ENCODE measurements at places on chromosomes 5 and 9.

GRCh38 chr9:32989660-32990059 lies 11.8 kb downstream of the APTX start:
- no peak for DNase-seq

- DNase-seq: no peak
Observed at GRCh38 chr9:96331236-96331947, 29.4 kb upstream of the HSD17B3 start.

DNA sequence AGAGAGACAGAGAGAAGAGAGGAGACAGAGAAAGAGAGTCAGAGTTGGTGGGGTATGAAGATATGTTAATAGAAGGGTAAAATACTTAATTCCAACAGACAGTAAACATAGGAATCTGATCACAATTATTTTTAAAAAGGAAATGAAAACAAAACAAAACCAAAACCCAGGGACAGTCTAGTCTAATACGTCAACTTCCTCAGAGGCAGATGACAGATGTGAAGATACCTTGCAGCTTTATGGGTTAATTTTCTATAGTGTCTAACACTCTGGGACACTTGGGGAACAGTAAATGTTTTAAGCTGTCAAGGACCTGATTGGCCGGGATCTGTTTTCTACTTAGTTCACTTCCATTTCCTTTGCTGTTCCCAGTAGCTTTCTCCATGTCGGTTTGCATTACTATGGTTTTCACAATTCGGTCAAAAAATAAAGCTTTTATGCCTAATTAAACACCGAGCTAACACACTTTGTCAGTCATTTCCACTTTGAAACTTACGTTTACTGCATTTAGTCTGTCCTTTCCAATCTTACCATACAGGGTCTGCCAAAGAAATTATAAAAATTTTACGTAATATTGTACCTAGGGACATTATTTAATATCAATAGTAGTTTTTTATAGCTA lies 216.5 kb downstream of the MCTP1 start:
- DNase-seq: no peak

DNA sequence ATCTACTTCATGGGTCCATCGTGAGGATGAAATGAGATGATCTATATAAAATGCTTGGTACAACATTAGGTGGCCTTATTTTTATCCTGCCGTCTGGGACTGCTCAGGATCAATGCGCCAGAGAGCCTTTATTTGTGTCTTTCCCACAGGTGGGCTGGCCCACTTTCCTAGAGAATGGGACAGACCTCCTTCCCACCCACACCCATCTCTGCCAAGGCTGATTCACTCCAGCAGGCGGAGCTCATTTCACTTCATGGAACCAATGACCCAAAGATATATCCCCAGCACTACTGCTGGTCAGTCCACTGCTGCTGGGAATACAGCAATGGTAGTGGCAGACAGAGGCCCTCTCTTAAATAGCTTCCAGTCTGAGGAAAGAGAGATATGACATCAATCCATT lies 35.7 kb downstream of the TGFBI start:
- DNase-seq: no peak

DNA sequence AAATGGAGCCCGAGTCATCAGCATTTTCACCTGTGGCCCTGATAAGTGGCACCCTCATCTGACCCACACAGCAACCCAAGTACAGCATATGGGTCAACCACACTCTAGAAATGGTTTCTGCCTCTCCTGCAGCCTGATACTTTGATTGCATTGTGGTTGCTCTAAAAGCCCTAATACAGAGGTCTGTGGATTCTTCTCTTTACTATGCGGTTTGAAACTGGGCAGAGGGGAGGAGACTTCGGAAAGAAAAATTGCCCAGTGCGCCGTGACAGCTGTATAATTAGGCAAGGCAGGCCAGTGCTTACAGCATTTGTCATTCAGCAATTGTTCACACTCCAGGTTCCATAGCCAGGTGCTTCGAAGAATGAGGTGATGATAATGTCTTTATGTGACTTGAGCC lies 361.0 kb downstream of the NFIB start:
- no peak for DNase-seq

DNA sequence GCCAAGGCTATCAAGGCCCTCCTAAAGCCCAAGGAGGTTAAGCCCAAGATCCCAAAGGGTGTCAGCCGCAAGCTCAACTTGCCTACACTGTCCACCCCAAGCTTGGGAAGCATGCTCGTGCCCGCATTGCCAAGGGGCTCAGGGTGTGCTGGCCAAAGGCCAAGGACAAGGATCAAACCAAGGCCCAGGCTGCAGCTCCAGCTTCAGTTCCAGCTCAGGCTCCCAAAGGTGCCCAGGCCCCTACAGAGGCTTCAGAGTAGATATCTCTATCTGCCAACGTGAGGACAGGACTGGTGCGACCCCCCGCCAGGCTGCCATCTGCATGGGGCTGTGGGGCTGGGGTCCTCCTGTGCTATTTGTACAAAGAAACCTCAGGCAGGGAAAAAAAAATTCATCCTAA lies 3.3 kb downstream of the HOMER1 start:
- no peak for DNase-seq

GRCh38 chr5:156594406-156594805 lies 255.7 kb upstream of the PPP1R2B start:
- DNase-seq: no peak

GRCh38 chr9:70438341-70438928 lies 24.0 kb upstream of the KLF9 start:
- DNase-seq: no peak

- DNase-seq: no peak
Observed at GRCh38 chr9:2745560-2746380, 28.5 kb downstream of the KCNV2 start.

DNA sequence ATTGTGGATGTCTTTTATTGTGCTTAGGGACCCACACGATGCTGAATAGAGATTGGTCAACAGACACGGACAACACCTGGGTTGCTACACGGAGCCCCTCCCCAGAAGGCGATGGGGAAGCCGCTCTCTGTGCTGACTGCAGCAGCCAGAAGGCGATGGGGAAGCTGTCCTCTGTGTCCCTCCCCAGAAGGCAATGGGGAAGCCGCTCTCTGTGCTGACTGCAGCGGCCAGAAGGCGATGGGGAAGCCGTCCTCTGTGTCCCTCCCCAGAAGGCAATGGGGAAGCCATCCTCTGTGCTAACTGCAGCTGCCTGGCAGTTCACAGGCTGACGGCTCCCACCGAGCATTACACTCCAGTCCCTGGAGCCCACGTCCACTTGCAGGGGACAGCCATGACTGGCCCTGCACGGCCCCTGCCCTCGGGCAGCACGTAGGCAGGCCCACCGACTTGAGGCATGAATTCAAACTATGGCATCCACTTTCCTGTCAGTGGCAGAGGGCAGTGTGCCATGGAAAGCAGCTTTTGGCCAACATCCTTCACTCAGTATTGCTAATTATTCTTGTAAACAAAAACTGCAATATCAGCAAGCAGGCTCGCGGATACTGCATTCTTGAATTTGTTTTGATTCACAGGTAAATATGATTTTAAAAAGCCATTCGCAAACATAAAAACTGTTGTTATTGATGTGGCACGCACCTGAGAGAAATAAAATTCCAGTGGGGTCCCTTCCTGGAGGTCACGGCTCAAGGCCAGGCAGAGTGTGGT lies 48.1 kb upstream of the CLPTM1L start:
- DNase-seq: no peak

- DNase-seq: no peak
Observed at GRCh38 chr5:103849934-103850333, 287.3 kb upstream of the NUDT12 start.

DNA sequence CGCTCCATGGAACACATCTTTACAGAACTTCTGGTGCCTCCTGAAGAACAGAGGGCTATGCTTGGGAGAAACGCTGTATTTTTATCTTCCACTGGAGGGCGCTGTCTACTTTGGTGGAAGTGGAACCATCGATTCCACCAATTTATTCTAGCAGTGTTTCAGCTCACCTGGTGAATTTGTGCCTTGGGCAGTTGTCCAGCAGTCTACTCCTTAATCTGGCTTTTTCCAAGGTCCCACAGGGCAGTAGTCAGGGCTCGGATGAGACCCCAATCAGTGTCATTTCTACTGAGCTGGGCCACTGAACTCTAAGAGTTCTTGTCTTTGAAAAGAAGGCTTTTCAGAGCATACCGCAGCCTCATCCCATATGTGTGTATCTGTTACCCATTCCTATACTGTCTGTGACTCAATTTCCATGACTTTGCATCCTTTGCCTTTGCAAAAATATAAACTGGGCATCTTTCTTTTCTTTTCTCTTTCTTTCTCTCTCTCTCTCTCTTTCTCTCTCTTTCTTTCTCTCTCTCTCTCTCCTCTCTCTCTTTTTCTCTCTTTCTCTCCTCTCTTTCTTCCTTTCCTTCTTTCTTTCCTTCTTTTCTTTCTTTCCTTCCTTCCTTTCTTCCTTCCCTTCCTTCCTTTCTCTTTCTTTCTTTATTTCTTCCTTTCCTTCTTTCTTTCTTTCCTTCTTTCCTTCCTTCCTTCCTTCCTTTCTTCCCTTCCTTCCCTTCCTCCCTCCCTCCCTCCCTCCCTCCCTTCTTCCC lies 138.4 kb upstream of the ZNF618 start:
- no peak for DNase-seq

DNA sequence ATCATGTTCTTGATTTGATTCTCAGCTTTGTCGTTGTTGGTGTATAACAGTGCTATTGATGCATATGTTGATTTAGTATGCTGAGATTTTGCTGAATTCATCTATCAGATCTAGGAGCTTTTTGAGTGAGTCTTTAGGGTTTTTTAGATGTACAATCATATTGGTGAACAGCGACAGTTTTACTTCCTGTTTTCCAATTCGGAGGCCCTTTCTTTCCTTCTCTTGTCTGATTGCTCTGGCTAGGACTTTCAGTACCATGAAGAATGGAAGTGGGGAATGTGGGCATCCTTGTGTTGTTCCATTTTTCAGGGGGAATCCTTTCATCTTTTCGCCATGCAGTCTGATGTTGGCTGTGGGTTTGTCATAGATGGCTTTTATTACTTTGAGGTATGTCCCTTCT lies 100.4 kb downstream of the SGCD start:
- no peak for DNase-seq

GRCh38 chr5:72596956-72597355 lies 89.7 kb upstream of the ZNF366 start:
- no peak for DNase-seq

DNA sequence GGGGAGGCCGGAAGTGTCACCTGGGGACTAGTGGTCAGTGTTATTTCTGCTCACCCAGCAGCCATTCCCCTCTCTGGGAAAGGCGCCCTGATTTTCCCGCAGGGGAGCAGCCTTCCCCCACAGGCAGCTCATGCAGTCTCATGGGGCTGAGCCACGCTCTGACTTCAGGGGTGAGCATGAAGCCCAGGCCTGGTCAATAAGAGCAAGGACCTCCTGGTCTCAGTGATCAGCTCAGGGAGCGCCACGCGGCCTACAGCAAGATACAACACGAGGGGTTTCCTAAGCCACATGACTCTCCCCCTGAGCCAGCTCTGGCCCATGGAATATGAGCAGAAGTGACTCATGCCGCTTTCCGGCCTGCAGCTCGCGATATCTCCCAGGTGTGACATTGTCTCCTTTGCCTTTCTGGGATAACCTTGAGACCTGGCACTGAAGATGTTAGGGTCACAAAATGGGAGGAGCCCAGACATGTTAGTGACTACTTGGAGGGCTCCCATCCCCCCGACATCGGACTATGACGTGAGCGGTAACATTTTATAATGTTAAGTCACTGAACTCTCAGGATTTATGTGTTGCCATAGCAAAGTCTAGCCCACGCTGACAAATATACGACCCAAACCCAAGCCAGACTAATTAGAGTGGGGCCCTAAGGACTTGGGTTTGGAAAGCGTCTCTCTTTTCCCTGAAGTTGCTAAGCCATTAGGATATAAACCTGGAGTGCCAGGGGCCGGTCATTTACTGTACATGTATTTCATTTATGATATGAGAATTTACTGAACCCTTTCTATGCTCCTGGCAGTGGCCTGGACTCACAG lies 46.5 kb upstream of the GFPT2 start:
- DNase-seq: no peak

DNA sequence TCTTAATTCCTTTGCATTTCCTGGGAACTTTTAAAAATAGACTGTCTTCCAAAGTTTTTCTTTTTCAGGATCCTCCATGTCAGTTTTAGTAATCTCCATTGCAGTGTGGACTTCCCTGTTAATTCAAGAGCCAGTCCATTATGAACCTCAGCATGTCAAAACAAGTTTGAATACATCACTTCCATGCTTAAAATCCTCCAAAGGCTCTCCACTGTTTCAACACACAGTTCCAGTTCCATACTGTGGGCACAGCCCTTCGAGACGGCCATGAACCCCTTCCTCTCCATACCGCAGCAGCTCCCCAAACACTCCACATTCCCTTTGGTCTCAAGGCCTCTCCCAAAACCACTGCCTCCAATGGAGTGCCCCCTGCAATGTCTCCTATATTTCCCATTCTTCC lies 19.5 kb downstream of the LIFR start:
- no peak for DNase-seq

Data from cortex of kidney (tissue), 1 donor.